ENCODE measurements at places on chromosomes 6 and 20.

- DNase-seq, result no peak
Observed at GRCh38 chr6:13908955-13909381, 15.8 kb upstream of the RNF182 start.

- no peak for DNase-seq
Observed at GRCh38 chr20:61252601-61253263, 671 bp downstream of the CDH4 start.

DNA sequence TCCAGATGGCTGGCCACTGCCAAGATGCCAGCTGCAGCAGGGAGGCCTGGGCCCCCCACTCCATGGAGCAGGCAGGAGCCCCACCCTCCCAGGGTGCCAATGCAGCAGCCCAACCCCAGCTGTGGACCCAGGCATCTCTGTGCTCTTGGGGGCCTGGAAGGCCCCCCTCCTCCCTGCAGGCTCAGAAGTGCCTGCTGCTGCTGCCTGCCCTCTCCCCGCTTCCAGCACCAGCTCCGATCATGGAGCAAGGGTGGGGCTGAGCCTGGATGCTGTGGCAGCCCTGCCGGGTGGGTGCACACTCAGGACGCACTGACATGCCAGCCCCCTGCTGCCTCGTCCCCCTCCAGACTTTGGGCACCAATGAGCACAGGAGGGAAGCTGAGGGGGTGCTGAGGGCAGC is 14.8 kb upstream of the ABCC10 start:
- DNase-seq, result no peak

DNA sequence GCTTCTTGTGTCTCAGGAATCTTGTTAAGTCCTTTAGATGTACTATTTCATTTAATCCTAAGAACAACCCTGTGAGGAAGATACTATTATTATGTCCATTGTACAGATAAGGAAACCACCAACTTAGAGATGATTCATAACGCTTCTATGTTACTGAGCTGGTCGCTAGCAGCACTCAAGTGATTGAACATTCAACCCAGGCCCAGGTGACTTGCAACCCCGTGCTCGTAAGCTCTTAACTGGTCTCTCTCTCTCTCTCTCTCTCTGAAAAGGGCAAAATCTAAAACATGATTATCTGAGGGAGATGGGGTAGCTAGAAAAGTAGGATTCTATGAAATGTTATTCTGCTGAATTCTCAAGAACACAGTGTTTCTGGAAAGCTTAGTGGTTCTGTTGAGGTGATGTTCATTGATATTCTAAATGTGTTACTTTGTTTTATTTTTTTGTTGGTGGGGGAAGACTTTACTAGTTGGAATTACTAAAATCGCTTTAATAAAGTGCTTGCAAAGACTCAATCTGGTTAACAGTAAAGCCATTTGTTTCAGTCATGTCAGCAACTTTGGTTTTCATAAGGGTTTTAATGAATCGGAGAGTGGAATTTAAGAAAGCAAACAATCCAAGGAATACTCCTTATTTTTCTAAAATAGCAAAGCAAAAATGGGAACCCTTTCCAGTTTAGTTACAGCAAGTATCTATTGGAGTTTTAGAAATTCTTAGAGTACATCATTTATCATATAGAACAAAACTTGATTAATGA is 265.0 kb upstream of the TAB2 start:
- no peak for DNase-seq

DNA sequence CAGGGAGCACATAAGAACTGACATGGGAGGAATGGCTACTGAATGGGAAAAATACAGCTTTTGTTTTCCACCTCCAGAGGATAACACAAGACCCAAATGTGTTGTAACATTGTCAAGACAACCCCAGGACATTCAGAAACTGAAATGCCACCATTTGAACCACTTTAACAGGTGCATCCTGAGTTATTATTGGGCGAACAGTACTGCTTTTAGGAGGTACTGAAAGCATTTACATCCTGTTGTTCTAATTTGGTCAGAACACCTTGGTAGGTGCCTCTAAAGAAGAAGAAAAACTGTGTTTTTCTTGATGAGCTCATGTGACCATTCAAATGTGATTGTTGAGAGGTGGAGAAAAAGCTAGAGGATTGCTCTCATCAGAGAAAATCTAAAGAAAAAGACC is 6.4 kb upstream of the TXNDC5 start:
- DNase-seq, result no peak

GRCh38 chr6:45002390-45003105 is 325.6 kb upstream of the RUNX2 start:
- DNase-seq, result no peak

DNA sequence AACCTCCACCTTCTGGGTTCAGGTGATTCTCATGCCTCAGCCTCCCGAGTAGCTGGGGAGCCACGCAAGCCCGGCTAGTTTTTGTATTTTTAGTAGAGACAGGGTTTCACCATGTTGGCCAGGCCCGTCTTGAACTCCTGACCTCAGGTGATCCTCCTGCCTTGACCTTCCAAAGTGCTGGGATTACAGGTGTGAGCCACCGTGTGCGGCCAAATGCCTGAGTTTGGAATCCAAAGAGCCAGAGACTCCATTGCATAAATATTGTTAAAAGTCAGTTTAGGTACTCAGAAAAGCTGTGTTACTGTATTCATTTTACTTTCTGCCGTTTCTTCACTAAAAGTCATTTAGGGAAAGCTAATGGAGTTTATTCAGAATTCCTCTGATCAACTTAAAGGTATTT is 137.3 kb downstream of the SULF2 start:
- DNase-seq, result no peak

GRCh38 chr20:57651881-57652605 is 31.8 kb upstream of the ZBP1 start:
- no peak for DNase-seq

DNA sequence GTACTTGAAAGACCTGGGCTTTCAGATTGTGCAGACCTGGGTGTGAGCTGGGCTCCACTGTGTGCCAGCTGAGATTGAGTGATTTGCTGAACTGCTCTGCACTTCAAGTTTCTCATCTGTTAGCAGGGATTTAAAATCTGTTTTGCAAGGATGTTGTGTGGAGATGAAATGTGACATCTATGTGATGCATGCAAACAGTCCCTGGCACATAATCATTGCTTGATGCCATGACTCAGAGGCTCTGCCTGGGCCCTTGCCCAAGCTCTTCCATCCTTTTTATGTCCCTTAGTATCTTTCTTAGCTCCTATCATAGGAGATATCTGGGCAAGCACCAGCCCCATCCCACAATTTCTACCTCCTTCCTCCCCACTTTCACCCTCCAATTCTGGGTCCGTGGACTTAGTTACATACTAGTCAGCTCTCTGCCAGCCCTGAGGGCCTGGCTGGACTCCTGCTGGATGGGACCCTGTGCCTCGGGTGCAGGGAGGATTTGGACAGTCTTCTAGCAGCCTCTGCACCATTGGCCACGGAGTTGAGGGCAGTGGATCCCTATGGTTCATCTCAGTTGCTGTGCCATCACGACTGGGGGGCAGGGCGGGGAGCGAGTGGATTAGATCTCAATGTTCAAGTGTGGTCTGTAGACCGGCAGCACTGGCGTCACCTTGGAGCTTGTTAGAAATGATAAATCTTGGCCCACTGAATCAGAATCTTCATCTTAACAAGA is 103.6 kb downstream of the MAP3K7 start:
- DNase-seq, result no peak

GRCh38 chr6:76612954-76613353 is 540.5 kb upstream of the IMPG1 start:
- no peak for DNase-seq

DNA sequence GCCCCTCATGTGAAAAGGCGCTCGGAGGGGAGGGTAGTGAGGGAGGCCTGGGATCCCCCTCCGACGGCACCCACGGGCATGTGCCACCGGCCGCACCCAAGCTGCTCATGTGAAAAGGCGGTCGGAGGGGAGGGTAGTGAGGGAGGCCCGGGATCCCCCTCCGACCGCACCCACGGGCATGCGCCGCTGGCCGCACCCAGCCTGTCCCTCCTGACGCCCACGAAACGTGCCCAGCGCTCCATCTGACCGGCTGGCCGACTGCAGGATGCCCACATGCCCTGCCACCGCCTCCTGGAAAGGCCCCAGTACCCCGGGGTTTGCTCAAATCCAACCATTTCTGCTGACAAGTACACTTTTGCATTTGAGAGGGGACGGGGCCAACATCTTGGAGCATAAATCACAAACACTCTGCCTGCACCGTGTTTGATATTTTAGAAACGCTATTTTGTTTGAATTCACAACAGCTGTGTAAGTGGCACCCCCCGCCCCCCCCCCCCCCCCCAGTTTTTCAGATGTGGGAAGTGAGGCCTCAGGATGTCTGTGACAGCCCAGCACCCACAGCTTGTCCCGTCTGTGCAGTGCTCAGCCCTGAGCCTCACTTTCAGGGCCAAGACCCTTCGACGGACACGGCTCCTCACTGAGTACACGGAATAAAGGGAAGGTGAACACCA is 34.1 kb downstream of the SLC2A4RG start:
- DNase-seq, result no peak

- DNase-seq, result no peak
Observed at GRCh38 chr20:45328451-45328850, 19.8 kb downstream of the SDC4 start.

GRCh38 chr6:85348643-85349042 is 101.2 kb upstream of the NT5E start:
- DNase-seq, result no peak

- no peak for DNase-seq
Observed at GRCh38 chr20:22243067-22243466, 341.3 kb downstream of the FOXA2 start.

- DNase-seq, result no peak
Observed at GRCh38 chr20:39142407-39143096, 180.4 kb downstream of the DHX35 start.

All from activated CD8-positive, alpha-beta memory T cell treated with anti-CD3 and anti-CD28 coated beads for 4 hours (primary cell).